Fibroblast of skin of abdomen (primary cell): ENCODE measurements at places on chromosomes 11 and 22.
A peak's percentile ranks its signal among the peaks of the same experiment; 100 is the strongest.

DNA sequence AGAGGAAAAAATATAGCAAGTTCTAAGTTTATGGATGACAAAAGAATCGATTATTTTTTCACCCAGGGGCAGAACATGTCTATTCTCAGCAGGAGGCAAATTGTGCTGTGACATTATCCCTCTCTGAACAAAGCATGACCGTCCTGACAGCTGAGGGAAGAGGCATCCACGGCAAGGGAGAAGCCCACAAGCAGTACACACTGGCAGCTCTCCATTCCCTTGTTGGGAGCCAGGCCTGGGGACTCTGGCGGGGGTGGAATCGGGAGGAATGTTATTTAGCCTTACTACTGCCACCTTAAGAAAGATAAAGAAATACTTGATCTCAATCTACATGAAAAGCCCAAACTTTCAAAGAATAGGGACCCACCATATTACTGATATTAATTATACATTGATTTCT lies 3.4 kb downstream of the KIRREL3 start:
- DNase-seq: peak; percentile 44

DNA sequence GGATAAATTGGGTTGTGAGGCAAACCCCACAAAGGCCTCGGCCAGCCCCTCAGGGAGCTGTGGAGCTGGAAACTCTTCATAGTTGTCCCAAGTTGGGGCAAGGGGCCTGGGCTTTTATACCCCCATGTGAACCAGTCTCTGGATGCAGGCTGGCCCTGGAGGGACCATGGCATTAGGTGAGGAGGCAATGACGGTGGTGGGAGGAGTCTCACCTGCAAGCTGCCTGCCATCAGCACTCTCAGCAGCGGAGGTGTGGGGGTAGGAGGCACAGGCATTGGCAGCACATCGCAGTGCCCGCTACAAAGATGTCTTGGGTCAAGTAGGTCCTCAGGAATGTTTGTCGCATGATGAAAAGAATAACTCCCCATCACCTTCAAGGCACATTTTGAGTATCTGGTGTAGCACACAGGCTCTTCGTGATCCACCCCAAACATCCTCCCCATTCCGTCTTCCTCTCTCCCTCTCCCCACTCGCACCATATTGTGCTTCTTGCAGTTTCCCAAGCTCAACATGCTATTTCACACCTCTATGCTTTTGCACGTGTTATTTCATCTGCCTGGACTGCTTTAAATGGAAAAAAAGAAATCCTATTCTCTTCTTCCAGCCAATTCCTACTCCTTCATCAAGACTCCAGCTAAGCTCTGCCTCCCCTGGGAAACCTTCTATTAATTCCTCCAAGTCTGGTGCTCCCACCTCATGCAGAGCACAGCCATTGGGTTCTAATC lies 18.1 kb upstream of the TSKU start:
- DNase-seq: no peak

DNA sequence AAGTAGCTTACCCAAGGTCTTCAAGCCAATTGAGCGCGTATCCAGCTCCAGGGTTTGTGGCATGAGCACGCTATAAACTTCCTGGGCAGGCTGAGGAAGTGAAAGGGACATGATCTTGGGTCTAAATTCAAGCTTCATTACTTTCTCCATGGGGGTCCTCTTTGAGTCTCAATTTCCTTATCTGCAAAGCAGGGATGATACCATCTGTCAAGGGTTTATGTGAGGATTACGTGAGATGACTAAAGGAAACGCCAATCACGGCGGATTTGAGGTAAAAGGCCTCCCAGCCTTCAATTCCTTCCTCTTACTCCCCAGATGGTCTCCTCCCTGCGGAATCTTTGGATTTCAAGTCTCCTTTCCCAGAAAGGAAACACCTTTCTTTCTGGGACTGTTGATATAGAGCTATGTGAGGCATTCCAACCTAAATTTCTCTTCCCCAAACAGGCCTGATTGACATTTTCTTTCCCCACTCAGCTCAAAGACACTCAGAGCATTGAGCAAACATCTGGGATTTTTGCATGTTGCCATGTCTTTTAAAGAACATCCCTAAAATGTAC lies 474.4 kb downstream of the INSC start:
- no peak for DNase-seq

GRCh38 chr22:27996981-27997380 lies 77.9 kb upstream of the PITPNB start:
- DNase-seq: no peak

DNA sequence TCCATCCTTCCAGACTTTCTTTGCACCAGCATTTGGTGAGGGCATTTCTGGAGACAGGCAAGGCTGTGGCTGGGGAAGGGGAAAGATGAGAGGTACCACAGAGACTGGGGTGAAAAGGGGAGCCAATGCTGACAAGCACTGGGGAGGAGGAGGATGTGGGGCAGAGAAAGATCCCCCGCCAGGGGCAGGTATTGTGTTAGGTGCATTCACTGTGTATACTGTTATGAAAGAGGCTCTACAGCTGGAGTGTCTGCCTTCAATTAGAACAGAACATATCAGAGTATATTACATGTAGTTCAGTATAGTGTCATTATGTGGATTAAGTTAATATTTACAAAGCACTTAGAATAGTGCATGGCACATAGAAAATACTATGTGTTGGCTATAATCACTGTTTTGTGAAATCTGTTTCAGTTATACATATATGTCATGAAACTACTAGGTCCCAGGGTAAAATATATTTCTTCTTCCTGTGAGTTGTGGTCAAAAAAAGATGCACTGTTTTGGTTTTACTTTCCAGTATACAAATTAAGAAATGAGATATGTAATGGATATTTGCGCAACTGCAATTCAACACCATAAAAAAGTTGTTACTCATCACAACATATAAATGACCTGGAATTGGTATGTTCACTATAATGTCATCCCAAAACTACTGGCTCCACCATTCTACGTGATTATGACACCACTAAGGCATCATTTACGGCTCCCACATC lies 8.4 kb downstream of the MSANTD2 start:
- peak; percentile 18 for DNase-seq

DNA sequence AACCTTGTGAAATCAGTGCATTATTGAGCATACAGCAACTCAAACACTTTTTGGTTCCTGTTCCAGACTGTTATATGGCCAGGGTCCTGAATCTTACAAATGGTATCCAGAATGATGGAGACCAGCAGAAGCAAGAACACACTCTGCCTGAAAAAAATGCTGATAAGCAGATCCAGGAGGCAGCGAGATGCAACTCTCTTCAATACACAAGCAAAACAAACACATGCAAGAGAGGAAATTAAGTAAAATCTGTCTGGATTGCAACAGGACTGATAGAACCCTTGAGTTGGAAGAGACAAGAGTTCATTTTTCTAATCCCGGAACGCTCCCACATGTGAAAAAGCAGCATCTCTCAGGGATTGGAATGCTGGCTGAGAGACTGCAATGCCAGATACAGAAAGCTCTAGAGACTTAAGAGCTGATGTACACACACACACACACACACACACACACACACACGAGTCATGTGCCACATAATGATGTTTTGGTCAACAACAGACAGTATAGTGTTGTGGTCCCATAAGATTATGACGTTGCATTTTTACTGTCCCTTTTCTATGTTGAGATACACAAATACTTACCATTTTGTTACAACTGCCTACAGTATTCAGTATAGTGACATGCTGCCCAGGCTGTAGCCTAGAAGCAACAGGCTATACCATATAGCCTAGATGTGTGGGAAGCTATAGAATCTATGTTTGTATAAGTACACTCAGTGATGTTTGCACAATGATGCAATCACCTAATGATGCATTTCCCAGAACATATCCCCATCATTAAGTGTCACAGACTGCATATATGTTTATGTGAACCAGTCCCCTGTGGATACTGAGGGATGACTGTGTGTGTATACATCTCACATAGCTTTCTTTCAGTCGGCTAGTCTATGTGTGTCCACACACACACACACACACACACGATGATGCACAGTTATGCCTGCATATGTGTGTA lies 406.6 kb downstream of the LARGE1 start:
- peak; percentile 51 for DNase-seq

- no peak for DNase-seq
Observed at GRCh38 chr11:15579287-15580001, 464.7 kb downstream of the INSC start.

GRCh38 chr11:73185680-73186293 lies 32.3 kb upstream of the P2RY2 start:
- DNase-seq: peak; percentile 37

DNA sequence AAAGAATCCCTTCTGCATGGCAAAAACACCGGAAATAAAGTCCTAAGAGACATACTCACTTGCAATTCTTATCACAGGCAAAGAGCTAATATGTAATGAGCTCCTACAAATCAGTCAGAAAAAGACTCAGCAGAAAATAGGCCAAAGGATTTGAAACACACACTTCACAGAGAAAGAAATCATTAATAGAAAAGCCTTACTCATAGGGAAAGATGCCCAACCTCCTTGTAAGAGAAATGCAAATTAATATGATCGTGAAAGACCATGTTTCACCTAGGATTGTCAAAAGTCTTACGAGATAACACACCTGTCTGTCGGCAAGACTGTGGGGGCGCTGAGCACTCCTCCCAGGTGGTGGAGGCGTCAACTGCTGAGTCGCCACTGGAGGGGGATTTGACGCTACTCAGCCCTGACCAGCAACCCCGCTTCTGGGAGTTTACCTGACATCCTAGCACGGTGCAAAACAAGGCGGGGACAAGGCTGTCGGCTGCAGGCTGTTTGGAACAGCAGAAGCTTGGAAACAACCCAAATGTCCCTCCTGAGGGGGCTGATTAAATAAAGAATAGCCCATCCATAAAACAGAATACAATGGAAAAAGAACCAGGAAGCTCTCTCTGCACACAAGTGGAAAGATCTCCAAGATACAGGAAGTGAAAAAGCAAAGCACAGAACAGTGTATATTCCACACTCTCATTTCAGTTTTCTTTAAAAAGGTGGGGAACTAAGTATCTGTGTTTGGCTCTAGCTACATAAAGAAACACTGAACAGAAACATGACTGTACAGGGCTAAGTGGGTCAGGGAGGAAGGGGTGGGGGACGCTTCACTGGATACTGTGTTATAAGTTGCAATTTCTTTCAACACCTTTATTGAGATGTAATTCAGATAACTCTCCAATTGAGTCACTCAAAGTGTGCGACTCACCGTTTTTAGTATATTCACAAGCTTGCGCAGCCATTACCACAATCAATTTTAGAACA lies 11.5 kb downstream of the CSNK1E start:
- DNase-seq: peak; percentile 64

DNA sequence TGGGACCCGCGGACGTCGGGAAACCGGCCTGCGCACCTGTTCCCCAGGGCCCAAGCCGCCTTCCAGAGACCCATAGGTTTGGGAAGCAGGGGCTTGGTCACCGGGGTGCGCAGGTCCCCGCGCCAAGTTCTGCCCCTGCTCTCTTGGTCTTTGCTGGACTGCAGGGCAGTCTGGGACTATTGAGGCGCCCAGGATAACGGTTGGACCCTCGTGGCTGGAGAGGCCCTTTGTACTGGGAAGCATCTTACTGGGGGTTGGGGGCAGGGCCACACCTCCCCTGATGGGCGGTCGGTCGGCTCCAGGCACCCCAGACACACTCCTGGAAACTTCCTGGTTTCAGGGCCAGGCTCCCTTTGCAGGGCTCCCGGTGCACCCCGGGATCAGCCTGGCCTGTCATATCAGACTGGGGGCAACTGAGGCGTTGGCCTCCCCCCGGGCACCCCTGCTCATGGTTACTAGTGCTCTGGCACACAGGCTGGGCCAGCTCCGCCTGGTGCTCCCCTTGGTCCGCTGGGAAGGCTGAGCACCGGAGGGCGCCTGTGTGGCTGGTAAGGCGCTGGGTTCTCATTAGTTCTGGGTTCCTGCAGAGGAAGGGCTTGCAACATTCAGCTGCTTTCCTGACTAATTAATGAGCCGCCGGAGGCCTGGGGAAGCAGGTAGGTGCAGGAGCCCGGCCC lies 1250.5 kb downstream of the BRD1 start:
- no peak for DNase-seq

GRCh38 chr22:43829904-43830851 lies 18.1 kb upstream of the EFCAB6 start:
- DNase-seq: peak; percentile 50

DNA sequence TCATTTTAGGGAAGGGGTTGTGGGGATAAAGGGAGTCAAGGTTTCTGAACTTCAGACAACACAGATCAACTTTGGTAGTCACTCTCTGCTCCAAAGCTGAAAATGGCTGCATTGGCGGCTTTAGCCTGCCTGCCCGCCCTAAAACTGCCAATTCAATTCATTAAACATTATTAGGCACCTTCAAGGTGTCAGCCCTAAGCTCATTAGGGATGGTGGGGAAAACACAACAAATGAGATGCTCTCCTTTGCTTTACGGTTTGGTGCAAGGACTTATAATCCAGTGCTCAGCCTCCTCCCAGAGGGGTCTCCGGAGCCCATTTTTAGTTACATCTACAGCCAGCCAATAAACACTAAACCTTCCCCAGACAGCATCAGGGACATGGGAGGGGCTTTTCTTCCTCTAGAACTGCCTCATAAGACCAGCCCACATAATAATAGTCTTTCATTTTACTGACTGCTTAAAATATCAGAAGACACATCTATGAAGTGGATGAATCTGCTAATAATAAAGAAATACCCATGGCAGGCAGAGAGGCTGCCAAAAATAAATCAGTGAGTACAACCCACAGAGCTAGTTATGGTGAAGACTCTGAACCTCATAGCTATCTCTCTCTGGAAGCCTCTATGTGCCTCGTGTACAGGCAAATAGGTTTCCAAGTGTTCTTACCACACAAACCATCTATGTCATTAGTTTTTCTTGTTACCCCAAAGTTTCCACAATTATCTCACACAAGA lies 102.8 kb upstream of the NCAM1 start:
- no peak for DNase-seq

DNA sequence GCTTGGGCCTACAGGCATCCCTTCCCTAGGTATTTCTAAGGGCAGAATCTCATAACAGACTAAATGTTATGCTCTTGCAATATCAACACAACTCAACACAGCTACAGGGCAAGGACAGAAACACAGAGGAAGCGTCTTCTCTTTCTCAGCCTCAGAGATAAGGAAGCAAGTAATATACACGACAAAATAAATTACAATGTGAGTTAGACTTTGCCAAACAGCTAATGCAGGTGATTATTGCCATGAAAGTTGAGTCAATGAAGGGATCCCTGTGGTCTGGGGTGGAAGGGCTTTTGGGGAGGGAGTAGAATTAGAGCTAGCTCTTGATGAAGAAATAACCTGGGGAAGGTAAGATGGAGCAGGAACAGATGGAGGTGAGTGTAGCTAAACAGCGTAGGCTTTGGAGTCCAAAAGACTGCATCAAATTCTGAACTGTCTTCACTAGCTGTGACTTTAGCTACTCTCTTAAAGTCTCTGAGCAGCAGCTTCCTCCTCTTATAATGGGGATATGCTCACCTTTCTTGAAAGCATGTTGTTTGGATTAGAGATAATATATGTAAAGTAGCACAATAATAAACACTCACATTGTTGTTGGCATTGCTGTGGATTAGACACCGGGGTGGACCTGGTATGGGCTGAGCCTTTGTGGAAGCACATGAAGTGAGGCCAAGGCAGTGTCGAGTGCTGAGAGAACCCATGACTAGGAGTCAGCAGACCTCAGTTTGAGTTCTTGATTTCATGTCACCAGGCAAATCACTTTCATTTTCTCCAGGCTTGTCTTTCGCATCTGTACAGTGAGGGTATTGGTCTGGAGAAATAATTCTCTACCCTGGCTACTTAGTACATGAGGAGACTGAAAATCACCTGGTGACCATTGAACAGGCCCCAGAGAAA lies 41.0 kb upstream of the AQP11 start:
- DNase-seq: no peak

- DNase-seq: peak; percentile 98
Observed at GRCh38 chr11:13339195-13340153, 61.9 kb downstream of the BMAL1 start.
